ENCODE measurements at places on chromosomes 6 and 20. TPM values are rescaled to one million over a fixed set of nuclear protein-coding genes. Genes with fewer than 3 reads are reported as not detected.

- no peak for DNase-seq
These were observed 83.9 kb upstream of the OGFRL1 start for GRCh38 chr6:71204741-71205140.

- DNase-seq: peak; percentile 26
These were observed 18.2 kb downstream of the GPX5 start for GRCh38 chr6:28543651-28544610.

- no peak for DNase-seq
These were observed 47.0 kb upstream of the PCSK2 start for GRCh38 chr20:17179840-17180239.

DNA sequence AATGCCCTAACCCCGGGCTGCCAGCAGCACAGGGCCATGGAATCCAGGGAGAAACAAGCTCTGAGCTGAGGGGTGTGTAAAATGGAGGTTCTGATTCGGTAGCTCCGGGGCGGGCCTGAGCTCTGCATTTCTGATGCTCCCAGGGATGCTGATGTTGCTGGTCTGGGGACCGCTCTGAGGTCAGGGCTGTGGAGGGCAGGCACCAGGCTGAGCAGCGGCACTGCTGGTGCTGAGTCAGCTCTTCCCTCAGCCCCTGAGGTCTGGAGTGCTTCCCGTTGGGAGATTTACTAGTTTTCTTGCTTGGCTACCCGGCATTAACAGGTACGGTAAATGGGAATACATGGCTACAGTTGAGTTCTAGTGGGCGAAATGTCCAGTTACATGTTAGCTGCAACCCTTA is 18.6 kb upstream of the CST3 start:
- DNase-seq: no peak

DNA sequence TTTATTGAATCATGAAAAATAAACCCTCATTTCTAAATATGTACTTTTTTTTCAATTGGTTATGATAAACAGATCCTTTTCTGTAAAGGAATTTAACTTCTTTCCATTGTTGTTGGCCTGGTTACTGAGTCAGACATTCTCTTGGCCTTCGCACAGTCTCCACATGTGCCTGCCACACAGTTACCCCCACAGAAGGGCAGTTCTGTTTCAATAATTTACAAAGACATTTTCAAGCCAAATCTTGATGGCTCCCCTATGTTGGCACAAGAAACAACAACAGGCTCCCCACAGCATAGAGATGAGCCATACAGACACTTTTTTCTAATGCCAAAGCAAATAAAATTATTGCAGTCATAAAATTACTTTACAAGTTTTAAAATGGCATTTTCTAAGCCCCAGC is 55.6 kb upstream of the BEND6 start:
- no peak for DNase-seq

DNA sequence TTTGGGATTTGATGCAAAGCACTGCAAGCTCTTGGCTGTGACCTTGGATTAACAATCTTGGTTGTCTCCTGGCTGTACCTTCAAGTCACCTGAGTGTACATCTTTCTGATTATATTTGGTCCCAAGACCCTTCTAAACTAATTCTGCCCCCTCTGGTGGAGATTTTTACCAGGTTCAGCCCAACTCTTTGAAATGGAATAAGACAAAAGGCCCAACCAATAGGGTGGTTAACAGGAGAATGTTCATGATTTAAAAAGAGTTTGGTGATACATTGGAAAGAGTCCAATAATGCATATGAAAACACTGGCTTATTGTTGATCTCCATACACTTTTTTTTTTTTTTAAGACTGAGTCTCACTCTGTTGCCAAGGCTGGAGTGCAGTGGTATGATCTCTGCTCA is 77.5 kb upstream of the CD83 start:
- DNase-seq: no peak

- no peak for DNase-seq
These were observed 48.2 kb upstream of the F13A1 start for GRCh38 chr6:6368684-6369052.

SLA2 gene
- polyA plus RNA-seq: 0.40 TPM

PRRT1 gene
- polyA plus RNA-seq: 2.2 TPM

MRPL2 gene
- polyA plus RNA-seq: 69.9 TPM

GRCh38 chr20:61593516-61593915 is 341.5 kb downstream of the CDH4 start:
- no peak for DNase-seq

GRCh38 chr20:41398408-41398807 is 31.8 kb upstream of the EMILIN3 start:
- DNase-seq: peak; percentile 66

NFATC2 gene
- polyA plus RNA-seq: 1.7 TPM

XKR7 gene
- polyA plus RNA-seq: 0.58 TPM

DNA sequence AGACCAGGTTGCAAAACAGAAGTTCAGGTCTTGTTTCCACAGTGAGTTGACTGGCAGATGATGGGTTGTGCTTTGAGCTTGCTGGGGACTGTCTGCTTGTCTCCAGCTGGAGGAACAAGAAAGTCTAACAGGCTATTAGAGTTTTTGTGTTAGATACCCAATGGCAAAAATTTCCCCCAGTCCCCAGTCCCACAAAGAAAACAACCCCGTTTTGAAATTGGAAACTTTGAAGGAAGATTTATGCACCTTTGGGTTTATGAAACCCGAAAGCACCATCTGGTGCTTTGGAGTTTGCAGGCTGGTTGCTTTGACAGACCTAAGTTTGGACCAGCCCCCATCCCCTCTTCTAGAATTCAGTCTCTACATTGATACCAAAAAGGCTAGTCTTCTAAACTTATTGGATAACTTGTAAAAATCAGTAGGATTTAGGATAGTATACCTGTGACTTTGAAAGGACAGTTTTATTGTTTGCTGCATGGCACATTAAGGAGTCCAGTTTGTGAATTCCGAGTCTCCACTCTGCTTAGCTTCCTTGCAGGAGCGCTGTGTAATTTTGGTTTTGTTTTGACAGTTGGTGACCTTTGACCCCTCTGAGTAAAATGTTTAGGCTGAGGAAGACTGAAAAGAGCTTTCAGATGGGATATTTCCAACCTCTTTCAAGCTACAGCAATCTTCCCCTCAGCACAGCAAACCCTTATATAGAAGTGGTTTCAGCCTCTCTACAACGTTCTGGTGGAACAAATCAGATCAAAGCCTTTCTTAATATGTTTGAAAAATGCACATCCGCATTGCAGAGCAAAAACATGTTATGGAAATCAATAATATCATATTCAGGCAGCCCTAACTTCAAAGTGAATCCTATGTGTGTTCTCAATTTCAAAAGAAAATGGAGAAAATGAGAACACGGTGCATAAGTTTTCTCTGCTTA is 25.5 kb upstream of the PRL start:
- peak; percentile 66 for DNase-seq

- no peak for DNase-seq
These were observed 29.9 kb downstream of the EZR start for GRCh38 chr6:158789115-158789917.

DNA sequence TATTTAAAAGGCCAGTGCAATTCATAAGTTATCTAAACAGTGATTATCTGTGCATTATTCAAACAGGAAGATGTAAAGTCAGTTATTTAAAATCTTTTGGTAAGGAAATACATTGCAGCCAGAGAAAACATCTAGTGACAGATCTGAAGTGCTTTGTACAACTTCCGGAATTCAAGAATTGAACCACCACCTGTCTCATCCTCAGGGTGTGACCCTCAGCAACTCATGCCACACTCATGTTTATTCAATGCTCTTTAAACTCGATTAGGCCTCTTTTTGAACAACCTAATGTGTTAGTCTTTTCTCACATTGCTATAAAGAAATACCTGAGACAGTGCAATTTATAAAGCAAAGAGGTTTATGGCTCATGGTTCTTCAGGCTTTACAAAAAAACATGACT is 62.6 kb upstream of the GGTLC1 start:
- no peak for DNase-seq

DNA sequence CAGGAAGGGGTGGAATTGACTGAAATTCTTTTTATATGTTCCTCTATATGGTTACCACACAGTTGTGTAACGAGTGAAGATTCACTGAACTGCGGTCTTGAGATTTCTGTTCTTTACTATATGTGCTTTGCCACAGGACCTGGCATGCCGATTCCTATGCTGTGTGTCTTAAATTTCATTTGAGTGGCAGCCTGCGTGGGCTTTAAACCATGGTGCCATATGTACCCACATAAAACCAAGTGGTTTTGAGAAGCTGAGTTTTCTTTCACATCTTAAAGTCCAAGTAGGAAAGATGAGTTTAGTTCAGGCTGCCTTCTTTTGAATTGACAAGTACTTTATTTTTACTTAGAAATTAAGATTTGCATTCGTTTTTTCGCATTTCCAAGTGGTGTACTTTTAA is 101.1 kb downstream of the DOK5 start:
- DNase-seq: no peak

- DNase-seq: no peak
These were observed 310.7 kb downstream of the EYA4 start for GRCh38 chr6:133551847-133552341.

DNA sequence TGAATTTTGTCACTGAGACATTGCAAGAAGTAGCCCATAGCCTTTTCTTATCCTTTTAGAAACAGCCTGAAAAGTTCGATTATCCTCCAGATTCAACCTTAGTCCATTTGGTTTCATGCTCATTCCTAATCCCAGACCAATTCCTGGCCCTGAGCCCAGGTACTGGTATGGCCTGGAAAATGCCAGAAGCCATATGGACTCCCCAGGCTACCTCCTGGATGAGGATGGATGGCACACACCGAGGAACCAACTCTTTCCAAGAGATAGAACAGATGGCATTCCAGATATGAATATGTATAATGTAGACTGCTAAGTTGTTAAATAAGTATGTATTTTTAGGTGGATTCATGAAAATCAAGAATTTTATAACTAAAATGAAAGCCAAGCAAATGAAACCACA is 51.6 kb upstream of the SNAP25 start:
- no peak for DNase-seq

- DNase-seq: no peak
These were observed 53.7 kb downstream of the LYRM4 start for GRCh38 chr6:5206920-5207561.

TTK gene
- polyA plus RNA-seq: 18.9 TPM

DNA sequence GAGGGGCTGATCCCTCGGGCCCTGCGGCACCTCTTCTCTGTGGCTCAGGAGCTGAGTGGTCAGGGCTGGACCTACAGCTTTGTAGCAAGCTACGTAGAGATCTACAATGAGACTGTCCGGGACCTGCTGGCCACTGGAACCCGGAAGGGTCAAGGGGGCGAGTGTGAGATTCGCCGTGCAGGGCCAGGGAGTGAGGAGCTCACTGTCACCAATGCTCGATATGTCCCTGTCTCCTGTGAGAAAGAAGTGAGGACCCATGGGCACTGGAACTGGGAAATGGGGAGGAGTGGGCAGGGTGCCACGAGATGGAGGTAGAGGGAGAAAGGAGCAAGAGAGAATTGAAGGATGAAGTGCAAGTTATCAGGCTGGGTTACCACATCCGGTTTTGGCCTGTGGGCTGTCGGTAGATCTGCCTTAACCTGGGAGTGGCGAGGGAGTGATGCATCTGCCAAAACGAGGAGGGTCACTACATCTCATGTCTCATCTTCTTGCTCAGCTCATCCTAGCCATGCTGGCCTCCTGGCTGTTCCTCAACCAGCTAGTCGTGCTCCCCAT is 5.4 kb upstream of the PHF1 start:
- no peak for DNase-seq

PSMG4 gene
- 24.7 TPM for polyA plus RNA-seq

PRPH2 gene
- polyA plus RNA-seq: 3.0 TPM

TRERF1 gene
- polyA plus RNA-seq: 18.3 TPM

DNA sequence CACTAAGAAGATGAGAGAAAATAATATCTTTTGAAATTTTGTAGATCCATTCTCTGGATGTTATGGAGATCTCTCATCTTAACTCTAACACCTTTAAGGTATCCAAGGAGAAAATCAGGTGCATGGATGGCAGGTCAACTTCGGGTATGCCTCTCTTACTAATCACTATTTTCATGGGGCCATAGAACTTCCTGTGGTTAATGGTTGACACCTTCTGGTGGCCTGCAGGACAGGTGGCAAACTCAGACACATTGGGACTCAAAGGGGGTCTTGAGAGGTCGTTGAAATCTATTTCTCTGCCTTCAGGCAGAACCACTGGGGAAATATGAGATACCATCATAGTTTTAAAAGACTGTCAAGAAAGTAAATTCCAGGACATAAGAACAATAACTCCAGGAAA is 76.5 kb downstream of the ADAT2 start:
- DNase-seq: no peak

TNFRSF6B gene
- 2.8 TPM for polyA plus RNA-seq

- no peak for DNase-seq
These were observed 216.8 kb downstream of the HACE1 start for GRCh38 chr6:104642871-104643270.

DNA sequence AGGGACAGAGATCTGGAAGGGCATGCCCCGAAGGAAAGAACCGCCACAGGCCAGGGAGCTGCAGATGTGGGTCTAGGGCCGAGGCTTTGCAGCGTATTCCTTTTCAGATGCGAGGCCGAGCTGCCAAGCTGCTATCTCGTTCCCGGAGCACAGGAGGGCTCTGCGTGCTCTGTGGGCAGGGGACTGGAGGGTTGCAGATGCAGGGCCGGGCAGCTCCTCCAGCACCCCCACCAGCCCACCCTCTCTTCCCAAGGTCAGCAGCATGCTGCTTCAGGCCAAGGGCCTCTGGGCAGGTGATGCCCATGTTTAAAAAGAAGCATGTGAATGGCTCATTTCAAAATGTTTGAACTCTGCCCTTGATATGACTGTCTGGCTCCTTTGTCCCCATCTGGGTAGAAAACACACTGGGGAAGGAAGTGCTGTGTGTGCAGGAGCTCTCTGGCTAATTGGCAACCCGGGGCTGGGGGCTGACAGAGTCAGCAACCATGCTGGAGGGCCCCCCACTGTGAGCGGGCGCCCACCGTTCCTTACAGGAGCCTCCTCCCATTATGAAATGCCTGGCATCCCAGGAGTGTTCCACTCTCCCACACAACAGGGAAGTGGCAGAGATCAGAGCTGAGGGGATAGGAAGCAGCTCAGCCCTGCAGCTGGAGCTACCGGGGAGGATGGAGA is 353.3 kb downstream of the ZFAND3 start:
- DNase-seq: no peak

- no peak for DNase-seq
These were observed 18.4 kb downstream of the LAMA4 start for GRCh38 chr6:112235956-112236355.

DACT2 gene
- 28.7 TPM for polyA plus RNA-seq

CYP39A1 gene
- 8.1 TPM for polyA plus RNA-seq

DNA sequence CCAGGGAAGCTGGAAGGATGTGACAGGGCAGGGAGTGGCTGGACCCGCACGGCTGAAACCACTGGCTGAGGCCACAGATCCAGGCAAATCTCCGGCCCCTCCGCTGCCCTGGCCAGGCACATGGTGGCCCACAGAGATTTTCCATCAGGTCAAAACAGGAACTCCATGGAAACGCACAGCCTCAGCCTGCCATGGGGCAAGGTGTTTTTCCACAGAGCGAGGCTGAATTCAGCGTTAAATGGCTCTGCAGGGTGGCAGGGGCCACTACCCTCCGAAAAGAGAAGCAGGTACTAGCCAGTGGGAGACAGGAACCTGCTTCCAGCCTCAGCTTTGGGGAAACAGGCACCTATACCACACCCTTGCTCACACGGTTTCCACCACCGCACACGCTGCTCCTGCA is 53.1 kb downstream of the PREX1 start:
- no peak for DNase-seq

GRCh38 chr6:38404900-38405556 is 234.7 kb downstream of the BTBD9 start:
- DNase-seq: no peak
